ENCODE measurements at places on chromosomes 3 and 15. TPM values are rescaled to one million over a fixed set of nuclear protein-coding genes. Genes with fewer than 3 reads are reported as not detected.
A peak's percentile ranks its signal among the peaks of the same experiment; 100 is the strongest.

GRCh38 chr15:88580532-88580931 lies 34.1 kb upstream of the DET1 start:
- DNase-seq = no peak

GRCh38 chr15:63338170-63338569 lies 43.5 kb downstream of the CA12 start:
- no peak for DNase-seq

GRCh38 chr3:140898340-140899180 lies 43.1 kb upstream of the SLC25A36 start:
- DNase-seq = peak; percentile 23

- DNase-seq = no peak
Measured at GRCh38 chr3:160568989-160569388, 3.6 kb upstream of the KPNA4 start.

DNA sequence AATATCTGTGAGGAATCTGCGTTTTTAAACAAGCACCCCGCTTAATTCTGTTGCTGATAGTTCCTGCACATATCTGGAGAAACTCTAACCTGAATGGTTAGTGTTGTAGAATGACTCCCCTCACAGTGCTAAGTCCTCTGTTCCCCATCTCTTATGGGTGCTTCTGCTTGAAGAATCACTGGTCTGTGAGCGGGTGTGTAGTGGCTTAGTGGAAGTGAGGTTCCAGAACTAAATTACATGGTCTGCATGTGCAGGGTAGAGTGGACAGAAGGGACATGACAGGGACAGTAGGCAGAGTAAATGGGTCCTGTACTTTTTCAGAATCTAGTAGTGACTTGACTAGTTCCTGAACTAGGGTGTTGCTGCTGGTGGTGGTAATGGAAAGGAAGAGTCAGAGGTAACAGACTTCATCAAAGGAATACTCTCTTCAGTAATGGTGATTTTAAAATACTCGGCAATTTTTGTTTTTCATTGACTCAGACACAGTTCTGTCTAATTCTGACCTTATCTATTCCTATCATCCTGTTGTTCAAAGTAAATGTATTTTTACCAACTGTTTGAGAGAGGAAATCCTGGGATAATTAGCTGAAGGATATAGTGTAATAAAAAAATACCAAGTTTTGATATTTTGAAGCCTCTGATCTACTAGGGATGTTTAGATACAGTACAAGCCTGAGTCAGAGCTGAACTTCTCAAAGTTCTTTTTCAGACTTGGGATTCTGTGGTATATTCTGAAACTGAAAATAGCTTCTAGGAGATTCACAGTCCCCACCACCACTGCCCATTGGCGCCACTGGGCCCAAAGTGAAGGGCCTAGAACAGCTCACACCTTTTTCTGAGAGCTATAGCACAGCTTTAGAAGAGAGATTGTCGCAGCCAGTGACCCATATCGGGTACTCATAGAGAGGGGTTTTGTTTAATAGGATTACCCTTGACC lies 55.5 kb downstream of the FNDC3B start:
- no peak for DNase-seq

DNA sequence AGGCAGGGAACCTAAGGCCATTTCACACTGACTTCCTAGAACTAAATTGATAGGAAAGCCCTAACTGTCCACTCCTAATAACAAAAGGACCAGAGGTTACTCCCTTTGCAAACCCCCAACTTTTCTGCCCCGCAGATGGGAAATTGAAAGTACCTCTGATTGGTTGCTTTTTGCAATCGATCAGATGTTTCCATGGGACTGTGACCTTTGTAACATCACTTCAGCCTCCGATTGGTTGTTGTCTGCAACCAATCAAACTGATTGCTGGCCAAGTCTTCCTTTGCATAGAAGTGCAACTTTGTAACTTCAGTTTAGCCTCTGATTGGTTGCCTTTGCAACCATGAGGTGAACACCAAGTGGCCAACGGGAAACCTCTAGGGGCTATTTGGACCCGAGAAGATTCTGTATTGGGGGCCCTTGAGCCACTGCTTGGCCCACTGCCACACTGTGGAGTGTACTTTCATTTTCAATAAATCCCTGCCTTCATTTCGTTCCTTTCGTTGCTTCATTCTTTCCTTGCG lies 11.3 kb upstream of the KNL1 start:
- DNase-seq = no peak

GRCh38 chr3:54527521-54527920 lies 400.3 kb downstream of the LRTM1 start:
- DNase-seq = no peak

DNA sequence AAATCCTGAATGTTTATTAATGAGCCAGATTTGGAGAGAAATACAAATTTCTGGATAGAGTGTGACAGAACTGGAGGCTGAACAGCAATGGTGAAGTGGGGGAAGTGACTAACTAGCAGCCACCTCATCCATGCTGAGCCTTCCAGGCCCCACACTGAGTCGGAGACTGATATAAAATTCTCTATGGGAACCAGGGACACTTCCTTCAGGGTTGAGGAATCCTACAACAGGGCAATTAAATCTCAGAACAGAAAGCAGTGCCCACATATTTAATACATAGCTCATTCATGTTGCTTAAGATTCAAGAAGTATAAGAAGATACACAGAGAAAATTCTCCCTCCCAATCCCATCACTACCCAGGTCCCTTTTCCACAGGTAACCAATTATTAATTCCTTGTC lies 49.3 kb downstream of the HACD2 start:
- no peak for DNase-seq

- DNase-seq = no peak
Measured at GRCh38 chr3:146134348-146135117, 26.5 kb downstream of the PLOD2 start.

DNA sequence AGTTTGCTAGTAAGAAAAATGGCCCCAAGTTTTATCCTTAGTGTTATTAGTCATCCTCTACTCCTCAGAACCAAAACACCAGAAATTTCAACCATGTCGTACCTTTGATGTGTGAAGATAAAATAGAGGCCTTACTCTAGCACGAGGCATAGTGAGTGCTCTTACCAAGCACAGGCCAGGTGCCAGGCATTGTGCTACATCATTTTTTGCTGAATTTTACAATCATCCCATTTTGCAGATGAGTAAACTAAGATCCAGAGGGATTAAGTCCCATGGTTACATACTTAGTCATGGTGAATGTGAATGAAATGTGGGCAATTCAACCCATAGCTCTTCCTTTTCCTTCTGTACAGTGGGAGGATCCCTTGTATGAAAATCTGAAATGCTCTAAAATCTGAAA lies 15.2 kb downstream of the LMCD1 start:
- no peak for DNase-seq

- DNase-seq = no peak
Measured at GRCh38 chr3:163587342-163587741, 1491.0 kb downstream of the SI start.

GRCh38 chr3:128301186-128302023 lies 148.1 kb downstream of the EEFSEC start:
- DNase-seq = no peak

DNA sequence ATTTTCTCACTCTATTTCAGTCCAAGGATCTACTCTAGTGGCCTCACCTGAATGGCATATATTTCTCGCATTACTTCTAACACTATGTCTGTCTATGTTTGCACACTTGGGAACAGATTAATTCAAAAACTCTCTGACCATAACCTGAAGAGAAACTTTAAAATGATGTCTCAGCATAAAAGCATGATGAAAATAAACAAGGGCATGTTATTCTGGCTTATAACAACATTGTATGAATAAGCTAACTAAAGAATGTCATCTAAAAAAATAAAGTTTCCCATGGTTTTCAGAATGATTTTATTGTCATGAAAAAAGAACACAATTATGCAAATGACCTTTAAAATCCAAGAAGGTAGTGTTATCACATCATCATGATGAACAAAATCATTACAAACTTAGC lies 85.5 kb upstream of the ROBO2 start:
- no peak for DNase-seq

GRCh38 chr3:10688548-10689172 lies 127.4 kb upstream of the SLC6A11 start:
- no peak for DNase-seq

- DNase-seq = no peak
Measured at GRCh38 chr3:111862415-111862814, 3.4 kb downstream of the PHLDB2 start.

DNA sequence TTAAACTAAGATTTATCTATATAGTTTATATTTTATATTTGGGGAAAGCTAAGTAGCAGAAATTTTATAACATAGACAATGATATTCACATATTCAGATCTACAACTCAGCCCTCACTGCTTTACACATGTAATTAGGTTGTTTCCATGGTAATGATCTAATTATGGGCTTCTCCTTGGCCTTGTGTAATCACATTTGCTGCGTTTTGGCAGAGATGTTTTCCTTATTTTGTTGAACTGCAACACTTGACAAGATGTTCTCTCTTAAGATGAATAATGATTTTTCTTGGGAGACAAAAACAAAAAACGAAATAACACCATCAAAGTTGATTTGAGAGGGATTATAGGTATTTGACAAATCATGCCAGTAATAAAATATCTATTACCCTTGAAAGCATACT lies 635.6 kb upstream of the TBL1XR1 start:
- DNase-seq = no peak

DNA sequence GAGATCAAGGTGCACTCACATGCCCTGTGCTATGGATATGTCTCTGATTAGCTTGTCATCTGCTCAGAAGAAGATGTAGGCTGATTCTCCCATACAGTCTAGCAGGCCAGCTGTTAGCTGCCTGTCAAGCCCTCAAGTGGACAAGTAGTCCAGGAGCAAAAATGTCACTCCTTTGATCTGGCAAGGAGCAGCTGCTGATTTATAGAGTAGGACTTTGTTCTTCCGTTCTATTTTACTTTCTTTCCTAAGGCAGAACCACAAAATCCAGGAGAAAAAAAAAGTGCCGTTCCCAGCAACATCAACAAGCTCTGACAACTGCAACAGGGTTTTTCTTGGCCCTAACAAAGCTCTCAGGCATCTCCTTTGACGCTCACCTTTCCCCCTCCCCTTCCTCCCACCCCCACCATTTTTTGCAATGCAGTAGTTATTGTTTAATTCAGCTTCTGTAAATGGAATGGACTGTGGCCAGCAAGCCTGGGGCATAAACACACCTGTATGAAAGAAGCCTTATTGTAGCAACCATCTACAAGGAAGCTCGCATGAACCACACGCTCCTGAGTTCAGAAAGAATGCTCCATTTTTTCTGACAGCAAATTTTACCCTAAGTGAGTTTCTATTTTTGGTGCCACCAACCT lies 196.3 kb downstream of the MEIS2 start:
- DNase-seq = peak; percentile 26

- DNase-seq = no peak
Measured at GRCh38 chr3:181705086-181705480, 6.6 kb upstream of the SOX2 start.

DNA sequence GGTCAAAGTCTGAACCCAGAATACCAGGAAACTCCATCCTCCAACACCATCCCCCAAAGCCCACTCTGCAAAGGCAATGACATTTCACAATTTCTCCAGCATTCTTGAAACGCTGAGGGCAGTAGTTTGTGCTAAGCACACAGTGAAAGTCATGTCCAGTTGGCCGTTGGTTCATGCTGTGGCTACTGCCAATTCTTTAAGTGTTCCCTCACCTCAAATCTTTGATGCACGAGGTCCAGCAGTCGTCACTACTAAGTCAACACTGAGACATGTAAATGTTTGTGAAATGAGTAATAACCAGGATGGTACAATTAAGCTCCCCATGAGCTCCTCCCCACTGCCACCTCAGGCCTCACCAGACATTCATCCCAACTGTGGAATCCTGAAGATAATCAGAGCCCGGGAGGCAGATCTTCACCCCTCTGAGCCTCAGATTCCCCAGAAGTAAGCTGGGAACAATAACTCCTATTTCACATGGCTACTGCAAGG lies 7.0 kb downstream of the SUCLG2 start:
- DNase-seq = peak; percentile 84

DNA sequence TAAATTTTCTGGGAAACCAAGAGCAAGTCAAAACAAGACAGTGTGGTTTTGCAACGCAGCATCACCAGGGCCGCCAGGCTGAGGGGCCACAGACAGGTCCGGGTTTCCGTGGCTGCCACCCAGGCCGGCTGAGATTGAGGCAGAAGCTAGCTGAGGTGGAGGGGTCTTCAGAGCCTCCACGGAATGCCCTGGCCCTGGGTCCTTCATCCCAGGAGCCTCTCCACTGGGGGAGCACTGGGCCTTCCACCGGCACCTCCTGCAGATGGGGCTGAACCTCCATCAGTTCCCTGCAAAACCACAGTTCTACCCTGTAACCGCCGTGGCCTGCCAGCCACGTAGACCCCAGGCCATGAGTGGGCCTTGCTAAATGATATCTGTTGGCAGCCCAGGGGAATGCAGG lies 152.7 kb downstream of the CHSY1 start:
- DNase-seq = no peak

DNA sequence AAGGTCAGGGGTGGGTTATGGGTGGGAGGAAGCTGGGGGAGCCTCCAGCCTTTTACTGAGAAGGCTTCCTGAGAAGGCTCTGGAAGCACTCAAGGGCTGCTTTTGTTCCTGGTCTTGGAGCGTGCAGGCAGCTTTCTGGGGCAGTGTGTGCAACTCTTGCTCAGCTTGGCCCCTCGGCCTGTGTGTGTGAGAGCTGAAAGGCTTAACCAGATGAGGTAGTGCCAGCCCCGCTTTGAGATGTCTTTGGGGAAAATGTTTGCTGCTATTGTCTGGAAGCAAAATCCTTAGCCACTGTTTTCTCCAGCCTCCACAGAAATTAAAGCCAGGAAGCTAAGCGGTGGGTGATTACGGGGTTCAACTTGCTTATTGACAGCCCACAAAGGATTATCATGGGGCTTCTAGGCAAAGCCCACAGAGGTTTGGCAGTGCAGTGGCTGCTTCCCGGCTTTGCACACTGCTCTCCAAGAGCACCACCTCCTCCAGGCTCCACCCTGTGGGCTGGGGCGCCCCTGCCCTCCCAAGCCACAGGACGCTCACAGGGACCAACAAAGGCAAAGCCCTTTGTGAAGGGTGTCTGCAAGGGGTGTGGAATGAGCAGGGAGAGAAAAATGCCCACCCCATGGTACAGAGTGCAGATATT lies 121.7 kb upstream of the TLE3 start:
- DNase-seq = no peak

Gene NPTN
- polyA plus RNA-seq = 327 TPM

Gene NLGN1
- 3.6 TPM for polyA plus RNA-seq

Gene C3orf49
- 0.33 TPM for polyA plus RNA-seq

Gene LRRC31
- polyA plus RNA-seq = 11.4 TPM

Gene ZIC1
- polyA plus RNA-seq = 0.01 TPM

Gene NME9
- polyA plus RNA-seq = 1.4 TPM

Gene OSTN
- 0.12 TPM for polyA plus RNA-seq

Gene PLSCR2
- polyA plus RNA-seq = 0.79 TPM

Gene GHSR
- polyA plus RNA-seq = not detected

Gene LDHAL6B
- 0.57 TPM for polyA plus RNA-seq

Gene RTP3
- polyA plus RNA-seq = not detected

Gene WNT5A
- 11.4 TPM for polyA plus RNA-seq

Gene SAMMSON
- 0.09 TPM for polyA plus RNA-seq

Gene ROPN1
- 0.16 TPM for polyA plus RNA-seq
